ENCODE measurements at places on chromosomes 4 and X.

GRCh38 chr4:82704156-82704555, 94.4 kb downstream of the SCD5 start:
- DNase-seq, result no peak

- DNase-seq, result no peak
Measured at GRCh38 chr4:145938618-145939440, at the start of gene ZNF827. Gene ZNF827 (minus strand): TSS chr4:145938823. CDS start chr4:145938407, 416 bp downstream.

DNA sequence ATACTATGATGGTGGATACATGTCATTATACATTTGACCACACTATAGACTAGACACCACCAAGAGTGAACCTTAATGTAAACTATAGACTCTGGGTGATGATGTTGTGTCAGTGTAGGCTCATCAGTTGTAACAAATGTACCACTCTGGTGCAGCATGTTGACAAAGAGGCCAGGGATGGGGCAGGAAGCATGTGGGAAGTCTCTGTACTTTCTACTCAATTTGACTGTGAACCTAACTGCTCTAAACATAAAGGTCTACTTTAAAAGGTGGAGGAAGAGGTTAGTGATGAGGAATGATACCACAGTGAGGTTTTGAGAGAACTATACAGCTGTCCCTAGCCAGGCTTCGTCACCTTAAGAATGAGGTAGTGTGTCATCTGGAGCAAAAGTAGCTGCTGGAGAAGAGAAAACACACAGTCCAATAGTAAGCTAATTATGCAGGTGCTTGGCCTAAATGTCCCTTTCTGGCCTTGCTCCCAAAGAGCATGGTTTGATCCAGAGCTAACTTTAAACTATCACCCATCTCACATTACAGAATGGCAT, 38.4 kb downstream of the GRSF1 start:
- DNase-seq, result no peak

GRCh38 chr4:128737098-128737513, 72.4 kb upstream of the JADE1 start:
- DNase-seq, result no peak

DNA sequence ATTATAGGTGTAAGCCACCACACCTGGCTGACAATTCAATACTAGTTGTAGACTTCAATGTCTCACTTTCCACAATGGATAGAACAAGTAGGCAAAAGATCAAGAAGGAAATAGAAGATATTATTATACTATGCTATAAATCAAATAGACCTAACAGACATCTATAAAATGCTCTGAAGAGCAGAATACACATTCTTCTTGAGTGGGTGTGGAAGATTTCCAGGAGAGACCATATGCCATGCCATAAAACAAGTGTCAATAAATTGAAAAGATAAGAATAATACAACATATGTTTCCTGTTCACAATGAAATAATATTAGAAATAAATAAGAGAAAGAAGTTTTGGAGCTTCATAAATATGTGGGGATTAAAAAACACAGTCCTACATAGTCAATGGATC, 179.3 kb upstream of the AMOT start:
- DNase-seq, result no peak

GRCh38 chr4:170391066-170391740, 301.4 kb upstream of the AADAT start:
- no peak for DNase-seq

DNA sequence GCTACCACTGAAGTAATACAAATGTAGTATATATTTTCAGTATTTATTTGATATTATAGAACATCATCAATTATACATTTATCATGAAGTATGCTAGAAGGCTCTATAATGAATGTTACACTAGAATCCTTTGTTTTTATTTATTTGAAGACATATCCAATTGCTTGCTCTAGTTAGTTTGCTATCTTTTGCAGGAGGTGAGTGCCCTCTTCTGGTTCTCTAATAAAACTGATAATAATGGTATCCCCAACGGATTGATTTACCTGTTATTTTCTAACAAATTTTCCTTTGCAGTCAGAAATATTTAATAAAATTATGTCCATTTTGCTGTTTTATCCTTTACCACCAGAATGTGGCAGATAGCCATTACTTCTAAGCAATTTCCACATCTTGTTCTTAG, 274.3 kb upstream of the TACR3 start:
- no peak for DNase-seq

DNA sequence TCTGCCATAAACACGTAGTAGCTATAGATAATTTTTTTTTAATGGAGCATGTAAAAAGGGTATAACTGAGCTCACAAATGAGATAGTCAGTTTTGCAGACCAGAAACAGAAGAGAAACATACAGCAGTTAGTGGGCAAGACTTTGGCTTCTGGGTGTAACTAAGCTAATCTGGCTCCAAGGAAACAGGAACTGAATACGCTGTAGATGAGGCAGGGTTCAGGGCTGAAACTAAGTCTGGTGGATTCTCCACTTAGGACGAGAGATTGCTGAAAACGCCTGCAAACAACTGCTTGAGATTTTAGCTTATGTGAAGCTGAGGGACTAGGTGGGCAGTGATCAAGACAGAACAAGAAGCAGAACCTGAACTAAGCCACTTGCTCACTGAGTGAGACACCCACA, 91.7 kb downstream of the SMIM20 start:
- no peak for DNase-seq

- peak; percentile 80 for DNase-seq
Measured at GRCh38 chr4:56764775-56765174, 56.7 kb downstream of the SPINK2 start.

All from HFF-Myc (cell line).